Osteoblast (primary cell): ENCODE measurements at places on chromosomes 11 and 22.

DNA sequence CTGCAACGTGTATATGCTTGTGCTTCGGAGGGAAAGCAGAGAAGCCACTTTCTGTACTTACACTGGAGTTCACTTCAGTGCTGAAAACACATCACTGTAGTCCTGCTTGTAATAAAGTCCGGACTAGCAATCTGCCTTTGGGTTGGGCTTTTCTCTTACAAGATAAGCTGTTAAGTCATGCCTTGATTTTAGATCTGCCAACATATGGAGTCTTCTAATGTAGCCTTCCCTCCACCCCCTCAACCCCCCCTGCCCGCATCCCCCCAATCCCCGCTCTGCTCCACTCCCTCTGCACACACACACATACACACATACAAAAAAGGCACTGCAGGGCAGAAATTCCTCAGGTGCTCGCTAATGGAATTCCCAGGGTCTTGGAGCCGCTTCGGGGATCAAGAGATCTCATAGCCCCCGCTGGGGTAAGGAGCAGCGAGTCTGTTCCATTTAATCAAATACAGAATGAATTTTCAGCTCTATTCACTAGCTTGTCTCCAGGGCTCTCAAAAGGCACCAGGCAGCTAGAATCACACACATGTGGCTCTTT is 3.4 kb downstream of the CDON start:
- DNase-seq: no peak

DNA sequence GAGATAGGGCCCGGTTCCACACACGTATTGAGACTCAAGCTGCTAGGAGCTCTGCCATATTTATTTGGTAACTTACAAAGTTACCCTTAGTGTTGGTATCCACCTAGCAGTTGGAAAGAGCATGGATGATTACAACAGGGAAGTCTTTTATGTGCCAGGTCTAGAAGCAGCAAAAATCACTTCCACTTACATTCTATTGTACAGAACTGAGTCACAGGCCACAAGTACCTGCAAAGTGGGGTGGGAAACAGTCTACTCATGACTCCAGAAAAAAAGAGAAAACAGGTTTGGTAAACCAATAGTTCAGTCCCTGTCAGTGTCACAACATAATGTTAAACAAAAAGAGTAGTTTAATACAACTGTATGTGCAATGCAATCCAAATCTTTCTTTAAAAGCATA is 279.6 kb upstream of the PITPNB start:
- no peak for DNase-seq

DNA sequence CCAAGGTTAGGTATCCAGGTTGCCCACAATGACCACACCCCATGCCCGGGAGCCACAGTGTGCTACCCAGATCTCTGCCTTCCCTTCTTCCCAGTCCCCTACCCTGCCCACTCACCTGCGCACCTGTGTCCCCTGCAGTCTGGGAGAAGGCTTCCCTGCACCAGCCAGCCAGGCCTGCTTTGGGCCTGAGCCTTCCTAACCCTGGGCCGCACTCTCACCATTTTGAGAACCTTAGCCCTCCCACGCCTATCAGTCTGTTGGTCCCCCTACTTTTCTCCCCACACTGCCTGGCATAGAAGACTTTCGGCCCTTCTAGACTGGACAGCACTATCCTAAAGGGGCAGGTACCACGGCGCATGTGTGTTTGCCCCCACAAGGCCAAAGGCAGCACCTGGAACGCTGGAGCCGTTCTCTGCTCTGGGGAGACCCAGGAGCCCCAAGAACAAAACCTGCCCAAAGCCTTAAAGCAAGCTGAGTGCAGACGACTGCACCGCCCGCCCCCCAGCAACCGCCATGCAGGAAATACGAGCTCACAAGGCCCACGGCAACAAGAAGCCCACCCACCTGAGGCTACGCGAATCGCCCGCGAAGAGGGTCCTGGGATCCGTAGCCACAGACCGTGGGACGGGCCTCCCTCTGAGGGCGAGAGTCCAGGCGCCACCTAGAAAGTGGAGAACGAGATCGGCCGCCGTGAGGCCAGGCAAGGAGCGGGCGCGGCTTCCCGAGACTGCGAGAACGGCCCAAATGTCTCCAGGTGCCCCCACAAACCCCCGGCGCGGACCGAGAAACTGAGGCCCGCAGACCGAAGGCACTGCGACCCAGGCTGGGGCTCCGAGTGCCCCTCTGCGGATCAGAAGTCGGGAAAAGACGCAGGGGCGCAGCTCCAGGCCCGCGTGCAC is 546 bp downstream of the GNB1L start:
- DNase-seq: peak; percentile 73

GRCh38 chr11:37504060-37504611 is 906.1 kb upstream of the RAG2 start:
- peak; percentile 30 for DNase-seq

DNA sequence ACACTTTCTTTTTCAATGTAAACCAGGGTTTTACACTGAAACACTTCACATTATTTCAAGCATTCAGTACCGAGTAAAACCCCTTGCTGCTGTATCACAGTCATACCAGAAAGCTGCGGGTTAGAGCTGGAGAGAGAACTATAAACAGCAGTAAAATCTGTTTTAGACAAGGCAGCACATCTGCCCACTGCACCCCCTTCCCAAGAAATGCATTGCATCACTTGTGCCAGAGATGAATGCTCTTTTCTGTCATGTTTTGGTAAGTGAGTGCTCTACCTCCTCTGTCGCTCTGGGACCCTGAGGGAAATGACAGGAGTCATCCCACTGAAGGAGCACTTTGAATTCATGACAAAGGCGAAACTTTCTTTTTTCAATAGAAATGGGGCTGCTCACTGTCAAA is 107.2 kb downstream of the MAML2 start:
- DNase-seq: no peak

GRCh38 chr22:32864041-32864440 is 62.5 kb downstream of the TIMP3 start:
- no peak for DNase-seq

- peak; percentile 97 for DNase-seq
Measured at GRCh38 chr11:416757-417621, 2.2 kb upstream of the SIGIRR start.

DNA sequence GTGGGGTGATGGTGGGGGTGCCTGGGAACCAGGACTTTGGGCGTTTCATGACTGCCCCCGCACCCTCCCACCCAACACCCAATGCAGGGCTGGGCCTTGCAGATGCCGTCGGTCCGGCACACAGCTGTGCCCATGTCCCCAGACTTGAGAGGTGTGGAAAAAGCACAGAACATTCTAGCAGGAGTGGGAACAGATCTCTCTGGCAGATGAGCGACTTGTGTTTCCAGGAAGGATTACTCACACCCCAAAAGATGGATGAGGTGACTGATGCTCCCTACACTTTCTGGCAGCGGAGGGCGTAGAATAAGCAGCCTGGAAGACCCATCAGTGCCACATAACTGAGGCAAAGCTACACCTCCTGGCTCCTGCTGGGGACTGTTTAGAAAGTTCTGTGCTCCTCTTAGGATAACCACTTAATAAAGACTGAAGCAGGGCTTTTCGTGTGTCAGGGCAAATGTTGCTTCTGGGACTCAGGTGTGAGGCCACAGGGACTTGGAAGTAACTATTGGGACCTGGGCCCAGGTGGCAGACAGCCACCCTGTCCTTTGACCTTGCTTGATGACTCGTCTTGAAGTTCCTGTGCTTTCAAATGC is 24.2 kb downstream of the FBLN1 start:
- peak; percentile 81 for DNase-seq

GRCh38 chr22:50734986-50735738 is 2.8 kb upstream of the ACR start:
- peak; percentile 56 for DNase-seq

DNA sequence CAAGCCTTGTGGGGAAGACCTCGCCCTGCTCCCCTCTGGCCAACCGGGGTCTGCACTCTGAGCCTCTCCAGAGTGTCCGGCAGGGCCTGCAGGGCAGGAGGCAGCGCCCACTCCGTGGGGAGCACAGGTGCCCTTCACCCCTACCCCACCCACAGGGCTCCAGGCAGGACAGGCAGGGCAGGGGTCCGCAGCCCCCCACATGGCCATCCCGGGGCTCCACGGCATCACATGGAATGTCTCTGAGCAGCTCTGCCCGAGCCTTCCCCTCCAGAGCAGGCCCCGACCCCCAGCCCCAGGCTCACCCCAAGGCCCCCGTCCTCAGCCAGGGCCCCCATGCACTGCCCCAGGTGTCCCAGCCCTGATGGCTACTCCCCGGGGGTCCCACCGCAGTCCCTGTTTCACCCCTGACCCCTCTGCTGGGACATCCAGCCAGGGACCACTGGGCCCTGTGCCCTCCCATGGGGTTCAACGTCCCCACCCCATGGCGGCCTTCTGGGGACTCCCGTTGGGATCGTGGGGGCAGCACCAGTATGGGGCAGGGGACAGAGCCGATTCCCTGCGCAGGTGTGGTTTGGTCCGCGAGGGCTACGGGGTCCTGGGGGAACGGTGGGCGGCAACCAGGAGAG is 77.7 kb downstream of the BRD1 start:
- peak; percentile 80 for DNase-seq
